Renal pelvis (tissue), 12 donors: ENCODE measurements at places on chromosomes 16 and 17.

DNA sequence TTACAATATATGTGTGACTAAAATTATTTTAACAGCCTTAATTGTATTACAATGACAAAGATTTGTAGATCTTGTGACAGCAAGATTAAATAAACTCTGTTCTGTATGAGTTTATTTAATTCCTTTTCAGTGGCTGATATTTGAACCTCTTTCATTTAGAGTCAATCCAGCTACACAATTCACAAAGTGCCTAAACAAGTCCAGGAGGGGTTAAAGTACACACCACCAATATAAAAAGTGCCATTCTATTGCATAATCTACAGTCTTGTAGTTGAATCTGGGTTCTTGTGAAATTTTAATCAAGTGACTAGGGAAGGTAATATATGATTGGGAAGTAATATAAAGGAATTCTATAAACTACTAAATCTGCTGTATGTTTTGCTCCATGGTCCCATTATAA, 3.9 kb upstream of the NFAT5 start:
- no peak for DNase-seq

DNA sequence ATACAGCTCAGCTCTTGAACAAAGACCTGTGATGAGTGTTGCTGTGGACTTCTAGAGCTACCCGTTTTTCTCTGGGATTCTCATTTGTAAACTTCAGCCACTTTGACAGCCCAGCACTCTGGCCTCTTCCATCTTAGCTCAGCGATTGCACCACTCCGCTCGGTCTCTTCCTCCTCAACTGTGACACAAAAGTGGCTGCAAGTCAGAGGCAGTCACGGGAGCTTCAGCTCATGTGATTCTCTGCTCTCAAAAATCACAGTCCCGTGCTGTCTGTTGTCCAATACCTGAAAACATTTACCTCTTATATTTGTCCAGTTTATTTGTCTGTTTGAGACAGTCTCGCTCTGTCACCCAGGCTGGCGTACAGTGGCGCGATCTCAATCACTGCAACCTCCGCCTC, 75.7 kb upstream of the DNAH17 start:
- no peak for DNase-seq

DNA sequence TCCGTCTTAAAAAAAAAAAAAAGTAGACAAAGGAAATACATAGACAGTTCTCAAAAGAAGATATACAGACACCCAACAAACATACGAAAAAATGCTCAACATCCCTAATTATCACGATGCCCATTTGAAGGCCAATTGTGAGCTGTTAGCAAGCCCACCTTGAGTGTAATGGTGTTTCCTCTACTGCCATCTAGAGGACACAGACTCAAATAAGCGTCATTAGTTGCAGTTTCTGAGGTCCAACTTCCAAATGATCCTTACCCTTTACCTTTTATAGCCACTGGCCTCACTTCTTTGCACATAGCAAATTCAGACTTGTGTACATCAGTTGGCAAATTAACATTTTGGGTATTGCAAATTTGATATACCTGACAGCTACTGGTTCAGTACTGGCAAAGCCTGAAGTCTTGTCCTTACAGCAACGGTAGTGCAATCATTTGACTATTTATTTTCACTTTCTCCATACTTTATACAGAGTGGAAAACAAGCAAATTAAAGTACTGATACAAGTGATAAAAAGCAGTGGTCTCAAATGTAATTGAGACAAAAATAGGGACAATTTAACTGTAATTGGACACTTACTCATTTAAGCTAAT, 536.3 kb upstream of the EEF2KMT start:
- no peak for DNase-seq

DNA sequence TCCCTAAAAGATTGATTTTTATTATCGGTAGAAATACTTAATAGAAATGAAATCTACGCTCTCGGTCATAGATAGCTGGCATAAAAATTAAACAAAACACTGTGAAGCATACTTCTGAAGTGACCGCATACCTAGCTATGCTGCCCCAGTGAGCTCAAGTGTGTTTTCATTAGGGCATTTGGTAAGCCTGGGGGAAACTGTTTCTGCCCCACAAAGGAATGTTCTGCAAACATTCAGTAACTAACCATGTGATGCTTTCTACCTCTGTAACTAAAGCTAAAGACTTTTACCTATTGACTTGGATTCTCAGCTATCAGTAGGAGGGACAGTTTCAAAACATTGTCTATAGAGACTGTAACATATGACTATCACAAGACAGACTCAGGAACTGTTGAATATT, 93.5 kb upstream of the HSBP1 start:
- DNase-seq = no peak

DNA sequence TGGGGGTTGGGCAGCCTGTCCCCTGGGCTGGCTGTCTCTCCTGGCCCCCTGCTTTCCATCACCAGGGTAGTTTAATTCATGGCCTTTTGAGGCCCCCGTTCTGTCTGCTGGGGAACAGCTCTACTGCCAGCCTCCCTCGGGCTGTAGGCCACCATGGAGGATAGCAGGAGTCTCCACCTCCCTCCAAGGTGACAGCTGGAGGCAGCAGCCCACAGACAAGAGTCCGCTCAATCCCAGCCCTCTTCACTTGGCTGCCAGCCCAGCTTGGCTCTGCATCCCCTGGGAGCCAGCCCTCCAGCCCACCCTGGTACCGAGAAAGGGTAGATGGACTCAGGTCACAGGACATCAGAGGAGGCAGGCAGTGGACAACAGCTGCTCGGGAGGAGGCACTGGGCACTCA, 194.6 kb upstream of the SDK2 start:
- no peak for DNase-seq

GRCh38 chr17:83079766-83080578, 563 bp downstream of the METRNL start:
- no peak for DNase-seq

- peak; percentile 57 for DNase-seq
Measured at GRCh38 chr16:56197192-56197992, 6.1 kb downstream of the GNAO1 start.

- DNase-seq = peak; percentile 85
Measured at GRCh38 chr16:66608241-66609138, 4.0 kb downstream of the CMTM3 start.
